ENCODE measurements at places on chromosomes 12 and 14.

DNA sequence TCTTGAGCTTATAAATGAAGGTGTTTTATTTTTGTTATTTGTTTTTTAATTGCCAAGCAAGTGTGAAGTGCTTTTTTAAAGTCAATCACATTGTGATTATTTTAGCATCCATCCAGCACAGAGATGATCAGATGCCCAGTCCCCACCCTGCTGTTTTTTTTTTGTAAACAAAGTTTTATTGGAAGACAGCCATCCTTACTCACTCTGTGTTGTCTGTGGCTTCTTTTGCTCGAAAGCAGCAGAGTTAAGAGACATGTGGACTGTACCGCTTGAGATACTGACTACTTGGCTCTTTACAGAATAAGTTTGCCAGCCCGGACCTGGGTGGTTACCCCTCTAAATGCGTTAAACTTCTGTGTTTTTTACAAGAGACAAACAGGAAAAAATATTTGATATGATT lies 30.9 kb upstream of the AMN start:
- peak; percentile 13 for DNase-seq

DNA sequence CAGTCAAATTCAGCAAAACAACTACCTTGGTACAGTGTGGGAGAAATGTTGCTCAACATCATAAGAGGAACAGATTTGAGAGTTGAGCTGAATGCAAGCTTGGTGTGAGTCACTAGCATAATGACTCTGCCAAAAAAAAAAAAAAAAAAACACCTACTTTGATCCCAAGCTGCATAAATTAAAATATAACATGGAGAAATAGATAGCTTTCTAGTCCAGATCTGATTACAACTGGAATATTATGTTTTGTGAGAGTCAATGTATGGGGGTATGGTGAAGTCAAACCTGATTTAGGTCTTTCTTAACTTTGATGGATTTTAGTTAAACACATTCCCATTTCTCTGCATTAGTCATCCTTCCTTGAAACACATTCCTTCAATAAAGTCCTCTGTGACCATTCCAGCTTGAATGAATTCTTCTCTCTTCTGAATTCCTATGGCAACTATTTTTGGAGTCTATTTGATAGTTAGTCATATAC lies 188.1 kb downstream of the SLC5A8 start:
- no peak for DNase-seq

GRCh38 chr12:101628676-101629075 lies 33.9 kb downstream of the MYBPC1 start:
- DNase-seq: no peak

GRCh38 chr12:72521326-72521725 lies 249.2 kb downstream of the TRHDE start:
- DNase-seq: no peak

GRCh38 chr12:24661657-24662096 lies 287.2 kb downstream of the BCAT1 start:
- no peak for DNase-seq

DNA sequence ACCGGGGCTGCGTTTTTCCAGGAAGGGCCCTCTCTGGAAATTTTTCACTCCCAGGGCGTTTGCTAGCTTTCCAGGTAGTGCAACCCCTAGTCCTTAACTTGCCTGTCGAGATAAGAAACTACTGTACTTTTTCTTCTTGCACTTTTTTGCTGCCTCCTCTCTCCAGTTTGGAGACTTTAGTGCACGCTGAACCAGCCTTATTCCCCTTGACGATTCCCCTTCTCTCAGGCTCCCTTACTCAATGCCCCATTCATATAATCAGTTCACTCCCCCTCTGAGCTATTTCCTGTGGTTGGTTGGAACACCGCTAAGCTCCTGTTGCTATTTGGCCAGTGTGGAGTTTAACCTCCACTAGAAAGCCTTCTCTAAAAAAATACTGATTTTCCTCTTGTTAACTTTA lies 682 bp downstream of the CREBL2 start:
- DNase-seq: no peak

DNA sequence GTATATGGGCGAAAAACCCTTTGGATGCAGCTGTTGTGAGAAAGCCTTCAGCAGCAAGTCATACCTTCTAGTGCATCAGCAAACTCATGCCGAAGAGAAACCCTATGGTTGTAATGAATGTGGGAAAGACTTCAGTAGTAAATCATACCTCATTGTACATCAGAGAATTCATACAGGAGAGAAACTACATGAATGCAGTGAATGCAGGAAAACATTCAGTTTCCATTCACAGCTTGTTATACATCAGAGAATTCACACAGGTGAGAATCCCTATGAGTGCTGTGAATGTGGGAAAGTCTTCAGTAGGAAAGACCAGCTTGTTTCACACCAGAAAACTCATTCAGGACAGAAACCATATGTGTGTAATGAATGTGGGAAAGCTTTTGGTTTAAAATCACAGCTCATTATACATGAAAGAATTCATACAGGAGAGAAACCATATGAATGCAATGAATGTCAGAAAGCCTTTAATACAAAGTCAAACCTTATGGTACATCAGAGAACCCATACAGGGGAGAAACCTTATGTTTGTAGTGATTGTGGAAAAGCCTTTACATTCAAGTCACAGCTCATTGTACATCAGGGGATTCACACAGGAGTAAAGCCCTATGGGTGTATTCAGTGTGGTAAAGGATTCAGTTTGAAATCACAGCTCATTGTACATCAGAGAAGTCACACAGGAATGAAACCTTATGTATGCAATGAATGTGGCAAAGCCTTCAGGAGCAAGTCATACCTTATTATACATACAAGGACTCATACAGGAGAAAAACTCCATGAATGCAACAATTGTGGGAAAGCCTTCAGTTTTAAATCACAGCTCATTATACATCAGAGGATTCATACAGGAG lies 21.4 kb downstream of the ZNF268 start:
- DNase-seq: no peak

DNA sequence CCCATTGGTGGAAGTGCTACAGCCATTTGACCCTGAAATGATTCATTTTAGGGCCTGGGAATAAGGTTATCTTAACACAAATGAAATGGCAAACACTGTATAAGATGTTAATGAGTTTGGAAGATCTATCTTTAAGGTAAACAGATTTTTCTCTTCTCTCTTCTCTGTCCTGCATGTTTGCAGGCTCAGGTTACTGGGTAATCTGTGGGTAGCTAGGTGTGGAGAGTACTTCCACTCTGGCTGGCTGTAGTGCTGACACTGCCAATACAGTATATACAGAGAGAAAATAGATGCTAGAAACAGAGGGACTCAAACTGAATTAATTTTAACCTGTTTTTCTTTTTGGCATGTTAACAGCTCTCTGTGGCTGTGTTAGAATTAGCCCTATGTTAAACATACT lies 84.6 kb downstream of the SLC38A6 start:
- peak; percentile 15 for DNase-seq

DNA sequence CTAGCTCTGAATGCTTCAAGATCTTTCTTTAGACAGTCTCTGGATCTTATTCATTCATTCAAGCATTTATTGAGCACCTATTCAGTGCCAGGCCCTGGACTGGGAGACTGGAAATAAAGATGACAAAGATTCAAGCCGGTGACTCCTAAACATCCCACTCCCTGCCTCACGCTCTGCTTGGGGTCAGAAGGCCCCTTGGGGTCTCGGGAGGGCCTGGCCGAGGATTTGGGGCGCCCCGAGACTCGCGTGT lies 224 bp upstream of the DTX1 start:
- DNase-seq: no peak

DNA sequence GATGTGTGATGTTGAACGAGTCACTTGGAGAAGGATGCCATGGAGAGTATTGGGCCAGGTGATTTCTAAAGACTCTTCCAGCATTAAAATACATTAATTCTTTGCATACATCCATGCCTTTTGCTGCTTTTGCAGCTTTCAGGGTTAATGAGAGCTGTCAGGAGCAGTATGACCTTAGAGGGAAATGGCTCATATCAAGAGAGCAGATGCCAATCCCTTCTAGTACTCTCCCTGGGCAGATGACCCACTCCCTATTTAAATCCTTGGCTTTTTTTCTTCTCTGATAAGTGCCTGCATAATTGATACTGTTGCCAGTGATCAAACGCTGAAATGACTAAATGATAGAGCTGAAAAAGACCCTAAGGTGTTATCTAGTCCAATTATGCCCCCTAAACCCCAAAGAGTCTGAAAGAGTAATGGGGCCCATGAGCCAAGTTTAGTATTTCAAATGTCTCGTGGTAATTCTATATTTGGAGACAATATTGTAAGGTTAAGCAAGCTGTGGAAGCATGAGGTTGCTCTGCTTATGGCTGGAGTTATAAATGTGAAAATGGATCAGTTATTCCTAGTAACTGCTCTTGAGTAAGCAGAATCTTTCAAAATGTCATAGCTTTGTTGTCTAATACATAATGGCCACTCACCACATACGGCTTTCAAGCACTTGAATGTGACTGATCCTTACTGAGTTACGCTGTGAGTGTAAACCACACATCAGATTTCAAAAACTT lies 137.3 kb downstream of the ETV6 start:
- DNase-seq: no peak

- no peak for DNase-seq
Observed at GRCh38 chr12:25694072-25694471, 141.0 kb upstream of the LMNTD1 start.
